Stimulated activated CD8-positive, alpha-beta memory T cell treated with anti-CD3 and anti-CD28 coated beads, Interleukin-4, amount 100 ng/mL, for 4 hours (primary cell): ENCODE measurements at places on chromosomes 11 and 22.

- DNase-seq = no peak
These were observed 218.9 kb upstream of the ISX start for GRCh38 chr22:34847072-34847471.

GRCh38 chr22:45548991-45549761 lies 46.5 kb downstream of the FBLN1 start:
- no peak for DNase-seq

GRCh38 chr11:43316451-43316850 lies 4.7 kb downstream of the API5 start:
- DNase-seq = no peak

DNA sequence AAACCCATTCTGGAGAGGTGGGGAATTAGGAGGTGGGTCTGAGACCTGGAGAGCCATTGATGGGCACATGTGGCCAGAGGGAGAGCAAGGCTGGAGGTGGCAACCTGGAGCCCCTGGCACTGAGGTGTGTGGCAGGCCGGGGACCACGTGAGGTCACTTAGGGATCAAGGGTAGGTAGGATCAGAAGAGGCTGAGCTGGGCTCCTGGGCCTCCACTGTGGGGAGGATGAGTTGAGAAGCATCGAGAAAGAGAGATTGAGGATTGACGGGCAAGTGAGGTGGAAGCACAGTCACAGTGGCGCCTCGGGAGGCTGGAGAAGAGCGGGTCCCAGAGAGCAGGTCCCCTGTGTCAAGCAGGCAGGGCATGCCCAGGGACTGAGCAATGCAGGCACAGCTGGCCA lies 4.1 kb downstream of the GNAZ start:
- DNase-seq = no peak
